ENCODE measurements at places on chromosomes 13 and 19.

DNA sequence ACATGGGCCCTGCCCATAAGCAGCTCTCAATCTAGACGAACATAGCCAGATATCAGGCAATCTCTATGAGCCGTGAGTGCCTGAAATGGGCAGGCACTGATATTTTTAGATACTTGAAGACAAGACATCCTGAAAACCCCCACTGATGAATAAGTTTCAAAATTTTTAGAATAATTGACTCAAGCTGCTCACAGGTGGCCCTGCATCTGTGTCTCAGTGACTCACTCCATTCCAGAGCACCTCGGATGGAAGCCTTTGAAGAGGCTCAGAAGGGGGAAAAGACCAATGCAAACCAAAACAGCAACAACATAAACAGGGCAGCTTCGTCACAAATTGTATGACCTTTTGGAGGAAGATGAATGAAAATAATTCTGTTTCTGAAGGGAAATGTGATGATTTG, 42.8 kb upstream of the SLC46A3 start:
- no peak for ATAC-seq

DNA sequence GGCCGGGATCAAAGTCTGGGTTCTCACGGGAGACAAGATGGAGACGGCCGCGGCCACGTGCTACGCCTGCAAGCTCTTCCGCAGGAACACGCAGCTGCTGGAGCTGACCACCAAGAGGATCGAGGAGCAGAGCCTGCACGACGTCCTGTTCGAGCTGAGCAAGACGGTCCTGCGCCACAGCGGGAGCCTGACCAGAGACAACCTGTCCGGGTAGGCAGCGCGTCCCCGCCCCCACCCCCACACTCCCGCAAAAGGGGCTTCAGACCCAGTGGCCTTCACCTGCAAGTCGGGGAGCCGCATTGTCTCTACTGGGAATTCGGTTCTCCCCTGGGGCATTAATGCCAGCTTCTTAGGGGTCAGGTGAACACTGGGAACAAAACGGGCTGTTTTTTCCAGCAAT, 114.7 kb upstream of the MCF2L start:
- no peak for ATAC-seq

DNA sequence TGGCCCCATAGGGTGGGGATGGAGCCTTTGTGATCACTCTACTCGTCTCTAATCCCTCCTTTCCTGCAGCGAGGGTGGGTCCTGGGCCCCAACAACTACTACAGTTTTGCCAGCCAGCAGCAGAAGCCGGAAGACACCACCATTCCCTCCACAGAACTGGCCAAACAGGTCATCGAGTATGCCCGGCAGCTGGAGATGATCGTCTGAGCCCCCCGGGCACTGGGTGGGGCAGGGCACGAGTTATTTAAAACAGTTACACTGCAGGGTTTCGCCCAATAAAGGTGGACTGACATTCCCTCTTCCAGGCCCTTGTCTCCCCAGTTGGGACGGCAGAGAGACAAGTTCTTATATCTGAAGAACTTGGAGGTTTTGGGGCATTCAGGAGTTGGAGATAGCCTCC, 4.7 kb downstream of the GGN start:
- ATAC-seq, result no peak

DNA sequence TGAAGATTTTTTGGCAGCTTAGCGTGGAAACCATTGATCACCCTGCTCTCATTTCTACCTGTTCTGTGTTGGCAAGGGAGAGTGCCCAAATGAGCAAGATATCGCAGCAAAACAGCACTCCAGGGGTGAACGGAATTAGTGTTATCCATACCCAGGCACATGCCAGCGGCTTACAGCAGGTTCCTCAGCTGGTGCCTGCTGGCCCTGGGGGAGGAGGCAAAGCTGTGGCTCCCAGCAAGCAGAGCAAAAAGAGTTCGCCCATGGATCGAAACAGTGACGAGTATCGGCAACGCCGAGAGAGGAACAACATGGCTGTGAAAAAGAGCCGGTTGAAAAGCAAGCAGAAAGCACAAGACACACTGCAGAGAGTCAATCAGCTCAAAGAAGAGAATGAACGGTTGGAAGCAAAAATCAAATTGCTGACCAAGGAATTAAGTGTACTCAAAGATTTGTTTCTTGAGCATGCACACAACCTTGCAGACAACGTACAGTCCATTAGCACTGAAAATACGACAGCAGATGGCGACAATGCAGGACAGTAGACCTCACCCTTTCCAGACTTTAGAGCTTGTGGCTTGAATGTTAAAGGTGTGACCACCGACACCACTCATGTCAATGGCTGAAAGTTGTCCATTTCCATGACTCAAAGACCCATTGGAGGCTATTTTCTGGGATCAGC, 5.8 kb downstream of the CEBPG start:
- ATAC-seq, result no peak

DNA sequence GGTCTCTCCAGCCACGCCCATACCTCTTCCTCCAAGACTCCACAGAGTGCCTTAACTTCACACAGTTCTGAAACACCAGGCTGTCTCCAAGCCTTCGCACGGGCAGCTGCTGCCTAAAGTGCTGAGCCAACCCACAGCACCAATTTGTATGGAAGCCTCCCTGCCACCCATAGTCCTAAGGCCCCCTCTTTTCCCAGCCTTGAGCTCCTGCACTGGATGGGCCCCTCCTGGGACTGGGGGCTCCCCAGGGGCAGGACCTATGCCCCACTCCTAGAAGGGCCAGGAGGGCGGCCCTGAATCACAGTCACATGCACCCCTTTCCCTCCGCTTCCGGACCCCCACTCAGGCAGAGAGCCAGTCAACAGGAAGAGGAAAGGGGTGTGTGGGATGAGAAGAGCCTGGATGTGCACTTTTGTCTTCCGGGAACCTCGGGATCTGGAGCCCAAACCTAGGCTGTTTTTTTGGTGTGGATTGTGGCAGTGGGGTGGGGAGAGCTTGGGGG, 5.1 kb upstream of the FCER2 start:
- peak; percentile 5 for ATAC-seq

GRCh38 chr19:9406798-9407352, 28.5 kb downstream of the ZNF266 start:
- ATAC-seq, result peak; percentile 74

DNA sequence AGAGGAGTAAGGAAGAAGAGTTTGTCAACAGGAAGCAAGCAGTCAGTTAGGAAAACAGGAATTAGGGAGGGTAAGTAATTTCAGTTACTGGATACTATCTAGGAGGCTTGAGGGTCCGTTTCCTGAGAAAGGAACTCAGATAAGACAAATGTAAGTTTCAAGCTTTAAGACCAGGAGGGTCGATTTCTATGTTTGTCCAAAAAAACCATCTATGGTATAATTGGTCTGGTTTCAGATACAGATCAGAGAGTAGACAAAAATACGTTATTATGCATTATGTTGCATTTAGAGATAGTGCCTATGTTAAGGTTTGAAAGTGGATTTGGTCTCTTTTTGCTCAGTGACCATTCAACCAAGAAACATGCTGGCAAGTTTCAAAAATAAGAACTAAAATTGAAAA, 789.6 kb upstream of the PCDH20 start:
- no peak for ATAC-seq

DNA sequence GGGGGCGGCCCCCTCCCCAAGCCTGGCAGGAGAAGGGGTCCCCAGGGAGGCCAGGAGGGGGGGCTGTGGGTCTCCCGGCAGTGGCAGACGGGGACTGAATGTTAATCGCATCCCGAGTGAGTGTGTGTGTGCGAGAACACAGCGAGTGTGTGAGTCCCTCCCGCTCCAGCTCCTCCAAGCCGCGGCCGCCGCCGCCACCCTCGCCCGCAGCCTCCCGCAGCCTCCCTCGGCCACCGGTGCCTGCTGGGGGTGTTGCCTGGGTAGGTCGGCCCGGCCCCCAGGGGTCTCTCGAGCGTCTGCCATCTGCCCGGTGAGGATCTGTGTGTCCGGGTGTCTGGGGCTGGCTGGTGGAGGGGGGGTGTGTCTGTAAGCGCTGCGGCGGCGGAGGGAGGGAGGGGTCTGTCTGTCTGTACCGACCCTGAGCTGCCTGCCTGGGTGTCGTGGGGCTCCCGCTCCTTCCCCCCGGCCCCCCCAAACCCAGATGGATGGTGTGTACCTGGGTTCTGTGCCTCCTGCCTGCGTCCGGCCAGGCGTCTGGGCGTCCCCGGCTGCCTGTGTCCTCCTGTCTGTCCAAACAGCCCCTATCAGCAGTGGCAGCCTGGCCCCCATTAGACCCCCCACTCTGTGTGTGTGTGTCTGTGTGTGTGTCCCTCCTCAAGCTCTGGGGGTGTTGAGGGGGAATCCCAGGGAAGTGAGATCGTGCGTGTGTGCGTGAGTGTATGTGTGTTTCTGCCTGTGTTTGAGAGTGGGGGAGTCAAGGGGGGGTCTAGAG, at the start of gene GRIN2D:
Gene GRIN2D, plus strand, starts transcription at position 110 of the 772 bp plus-strand sequence. CDS start 4,725 bp downstream, outside the sequence.
- no peak for ATAC-seq

- peak; percentile 19 for ATAC-seq
These were observed 29.7 kb downstream of the GPX4 start for GRCh38 chr19:1133471-1133929.

GRCh38 chr19:31560086-31561060, 211.1 kb upstream of the TSHZ3 start:
- no peak for ATAC-seq

All from esophagus mucosa (tissue), 1 donor.